ENCODE measurements at places on chromosomes 3 and 15.

DNA sequence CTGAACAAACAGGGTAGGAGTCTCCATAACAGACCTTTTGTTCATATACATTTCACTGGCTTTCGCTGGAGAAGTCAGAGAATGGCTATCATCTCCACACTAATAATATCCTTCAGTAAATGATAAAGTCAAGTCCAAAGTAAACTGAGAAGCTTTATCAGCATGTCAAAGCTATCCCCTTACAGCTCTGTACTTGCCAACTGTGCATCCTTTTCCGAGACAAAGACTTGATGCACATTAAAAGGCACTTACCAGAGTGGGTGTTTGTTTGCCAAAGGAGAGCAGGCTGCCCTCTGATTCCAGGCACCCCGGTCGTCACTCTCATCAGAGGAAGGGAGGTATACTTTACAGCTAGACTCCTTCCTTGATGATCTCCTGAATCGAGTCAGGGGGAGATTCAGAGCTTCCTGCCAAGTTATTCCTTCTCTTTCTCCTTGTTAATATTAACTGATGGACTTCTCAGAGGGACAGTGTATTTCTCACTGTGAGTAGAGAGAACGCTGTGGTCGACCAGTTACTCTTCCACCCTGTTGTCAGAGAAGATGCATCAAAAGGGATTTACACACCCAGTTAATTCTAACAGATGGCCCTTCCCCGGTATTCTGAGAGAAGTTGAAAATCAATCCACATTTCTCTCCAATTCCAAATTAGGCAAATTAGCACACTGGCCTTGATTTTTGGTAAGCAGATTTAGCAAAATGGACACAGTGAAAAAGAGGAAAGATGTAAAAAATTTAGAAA, 504.7 kb upstream of the NR2F2 start:
- no peak for DNase-seq

DNA sequence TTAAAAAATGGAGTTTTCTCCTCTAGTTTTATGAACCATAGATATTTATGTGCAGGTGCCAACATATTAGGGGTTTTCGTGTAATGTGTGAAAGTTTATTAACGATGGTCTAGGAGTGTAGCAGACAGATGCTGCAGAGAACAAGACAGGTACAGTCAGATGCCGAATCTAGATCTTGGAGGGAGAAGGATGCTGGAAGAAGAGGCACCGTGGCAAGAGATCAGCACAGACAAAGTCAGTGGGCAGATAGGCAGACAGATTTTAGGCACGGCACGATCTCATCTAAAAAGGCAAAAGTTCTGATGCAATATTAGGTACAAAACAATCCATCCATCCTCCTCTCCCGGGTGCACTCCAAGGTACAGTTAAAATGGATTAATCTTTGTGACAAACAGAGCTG, 161.6 kb downstream of the TIGIT start:
- DNase-seq: no peak

DNA sequence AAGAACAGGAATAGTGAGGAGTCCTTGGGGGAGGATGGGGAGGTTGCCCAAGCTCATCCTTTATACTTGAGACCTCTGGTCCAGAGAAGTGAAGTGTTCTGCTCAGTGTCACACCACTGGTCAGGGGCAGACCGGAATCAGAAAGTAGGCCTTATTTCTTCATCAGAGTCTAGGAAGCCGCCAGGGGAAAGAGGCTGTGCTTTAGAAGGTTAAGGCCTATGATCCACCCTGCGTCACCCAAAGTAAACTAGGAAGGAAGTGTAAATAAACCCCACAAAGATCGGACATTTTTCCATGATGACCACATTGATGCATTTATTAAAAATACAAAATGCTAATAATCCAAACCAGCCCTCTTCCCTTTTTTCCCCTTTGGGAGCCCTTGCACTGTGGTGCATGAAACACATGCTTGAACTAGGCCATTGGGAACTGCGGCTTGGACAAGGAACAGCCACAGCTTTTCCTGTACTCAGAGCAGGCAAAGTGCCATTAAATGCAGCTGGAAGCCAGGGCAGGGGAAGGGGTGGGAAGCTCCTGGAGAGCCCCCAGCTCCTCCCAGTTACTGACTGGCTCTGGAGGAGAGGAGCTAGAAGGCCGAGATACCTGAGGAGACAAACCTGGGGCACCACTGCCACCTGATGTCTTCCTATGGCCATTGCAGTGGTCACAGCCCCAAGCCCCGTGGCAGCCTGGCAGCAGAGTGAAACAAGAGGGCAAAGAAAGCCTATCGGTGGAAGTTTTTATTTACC, 37.0 kb downstream of the CDC25A start:
- peak; percentile 23 for DNase-seq

GRCh38 chr15:60413231-60413824, 15.5 kb upstream of the ANXA2 start:
- no peak for DNase-seq

GRCh38 chr3:49222002-49222401, 50.6 kb downstream of the KLHDC8B start:
- no peak for DNase-seq

DNA sequence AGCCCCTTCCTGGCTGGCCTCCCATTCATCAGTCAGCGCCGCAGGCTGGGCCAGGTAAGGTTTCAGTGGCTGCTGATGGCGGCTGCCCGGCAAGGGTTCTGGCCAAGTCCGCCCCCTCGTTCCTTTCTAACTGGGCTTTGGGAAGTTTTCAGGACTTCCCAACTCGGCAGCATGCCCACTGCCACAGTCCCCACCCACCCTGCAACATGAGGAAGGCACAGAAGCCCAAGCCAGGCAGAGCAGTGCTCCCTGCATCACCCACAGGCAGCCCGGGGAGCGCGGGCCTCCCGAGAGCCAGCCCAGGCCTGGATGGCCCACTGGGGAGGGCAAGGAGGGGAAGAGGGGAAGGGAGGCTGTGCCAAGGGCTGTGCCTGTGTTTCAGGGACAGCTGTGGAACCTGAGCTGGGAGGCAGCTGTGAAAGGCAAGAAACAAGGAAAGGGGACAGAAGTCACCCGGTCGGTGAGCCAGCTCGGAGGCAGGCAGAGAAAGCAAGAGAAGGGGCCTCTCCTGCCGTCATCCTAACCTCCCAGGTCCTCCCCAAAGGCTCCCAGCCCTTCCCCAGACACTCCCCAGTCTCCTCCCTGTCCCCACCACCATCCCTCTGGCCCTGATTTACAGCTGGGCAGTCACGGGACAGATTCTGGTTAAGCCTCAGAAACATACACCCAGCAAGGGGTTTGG, 73.9 kb downstream of the CPN2 start:
- DNase-seq: no peak

DNA sequence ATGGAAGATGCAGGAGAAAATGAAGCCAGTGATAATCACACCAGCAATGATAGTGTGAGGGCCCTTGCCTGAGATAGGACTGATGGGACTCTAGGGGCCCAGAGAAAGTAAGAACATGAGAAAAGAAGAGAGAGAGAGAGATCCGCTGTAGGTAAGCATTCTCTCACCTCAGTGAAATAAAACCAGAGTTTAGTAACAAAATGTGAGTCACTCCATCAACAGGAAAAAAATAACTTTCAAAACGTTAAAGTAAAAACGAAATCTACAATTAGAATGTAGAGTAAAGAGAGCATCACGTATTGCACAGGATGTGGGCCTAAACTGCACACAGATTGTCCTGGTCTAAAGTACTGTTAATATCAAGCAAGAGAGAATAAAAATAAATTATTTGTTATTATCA, 6.8 kb upstream of the PRSS50 start:
- DNase-seq: no peak

GRCh38 chr15:50907601-50908208, 778 bp upstream of the AP4E1 start:
- peak; percentile 44 for DNase-seq

DNA sequence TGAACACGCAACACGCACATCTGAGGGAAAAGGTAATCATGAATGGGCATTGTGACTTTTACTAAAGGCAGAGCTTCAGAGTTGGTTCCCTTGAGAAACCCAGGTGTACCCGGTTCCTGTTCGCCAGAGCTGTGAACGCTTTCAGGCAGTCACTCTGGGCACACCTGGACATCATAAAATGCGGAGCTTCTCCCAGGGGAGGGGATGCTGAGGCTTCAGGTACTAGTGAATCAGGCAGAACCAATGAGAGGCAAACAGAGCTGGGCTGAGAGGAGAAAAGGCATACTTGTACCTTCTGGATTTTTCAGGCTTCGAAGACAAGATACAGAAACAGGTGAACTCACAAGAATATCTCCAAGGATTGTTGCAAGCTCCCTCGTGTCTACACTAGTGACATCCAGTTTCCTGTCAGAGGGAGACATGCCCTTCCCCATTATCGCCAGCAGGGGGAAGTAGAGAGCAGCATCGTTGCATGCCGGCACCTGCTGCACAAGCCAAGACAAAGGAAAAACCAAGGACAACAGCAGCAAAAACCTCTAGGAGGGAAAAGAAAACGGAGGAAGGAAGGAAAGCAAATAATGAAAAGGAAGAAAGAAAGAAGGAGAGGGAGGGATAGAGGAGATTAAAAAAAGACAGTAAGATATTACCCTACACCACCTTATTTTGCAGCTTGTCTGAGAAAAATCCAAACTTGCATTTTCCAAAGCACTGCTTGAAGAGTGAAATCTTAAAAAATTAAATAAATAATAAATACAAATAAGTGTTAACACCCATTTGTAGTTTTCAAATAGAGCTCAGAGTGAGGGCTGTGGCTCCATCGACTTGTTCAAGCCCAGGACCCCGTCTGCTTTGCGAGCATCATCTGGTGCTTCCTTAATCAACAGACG, 2.0 kb downstream of the AHSG start:
- DNase-seq: peak; percentile 61

DNA sequence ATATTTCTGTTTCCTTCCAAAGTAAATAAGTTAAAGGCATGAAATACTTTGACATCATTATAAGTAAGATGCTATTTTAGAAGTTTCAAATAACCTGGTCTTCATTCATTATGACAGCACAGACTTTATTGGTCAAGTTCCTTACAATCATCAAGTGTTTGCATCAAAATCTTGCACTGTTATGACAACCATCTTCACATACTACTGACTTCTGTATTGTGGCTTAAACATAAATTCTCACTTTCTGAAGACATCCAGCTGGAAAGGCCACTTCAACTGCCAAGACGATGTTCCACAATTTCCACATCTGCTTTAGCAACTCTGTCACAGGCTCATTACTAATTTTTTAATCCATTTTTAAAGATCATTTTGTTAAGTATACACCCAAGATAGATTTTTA, 408.0 kb downstream of the MECOM start:
- DNase-seq: no peak

DNA sequence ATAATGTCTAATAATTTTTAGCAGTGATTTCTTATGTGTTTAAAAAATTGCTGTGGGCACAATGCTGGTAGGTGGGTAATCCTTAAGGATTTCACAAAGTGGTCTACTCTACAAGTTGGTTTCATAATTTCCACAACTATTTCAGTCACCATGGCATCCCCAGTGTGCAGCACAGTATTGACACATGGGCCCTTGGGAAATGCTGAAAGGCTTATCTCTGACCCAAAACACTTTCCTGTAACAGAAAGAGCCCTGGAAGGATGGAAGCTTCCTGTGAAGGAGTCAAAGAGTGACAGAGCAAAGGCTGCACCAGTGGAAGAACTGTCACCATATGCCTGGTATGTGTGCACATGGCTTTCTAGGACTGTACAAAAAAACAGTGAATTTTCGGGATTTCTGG, 153.7 kb downstream of the ANO10 start:
- DNase-seq: no peak

- DNase-seq: no peak
These were observed 312.3 kb downstream of the SATB1 start for GRCh38 chr3:18112674-18113375.

DNA sequence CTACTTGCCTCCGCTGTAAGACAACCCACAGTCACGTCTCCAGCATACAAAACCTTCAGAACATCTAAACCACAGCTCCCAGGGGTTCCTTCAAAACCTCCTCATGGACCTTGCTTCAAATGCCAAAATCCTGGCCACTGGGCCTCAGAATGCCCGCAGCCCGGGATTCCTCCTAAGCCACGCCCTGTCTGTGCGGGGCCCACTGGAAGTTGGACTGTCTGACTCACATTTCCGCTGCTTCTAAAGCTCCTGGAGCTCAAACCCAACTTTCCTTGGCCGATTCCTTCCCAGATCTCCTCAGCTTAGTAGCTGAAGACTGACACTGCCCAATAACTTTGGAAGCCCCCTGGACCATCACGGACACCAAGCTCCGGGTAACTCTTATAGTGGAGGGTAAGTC, 17.9 kb upstream of the OR5H6 start:
- no peak for DNase-seq

- DNase-seq: no peak
These were observed 5.7 kb upstream of the ARL14 start for GRCh38 chr3:160671231-160671630.

DNA sequence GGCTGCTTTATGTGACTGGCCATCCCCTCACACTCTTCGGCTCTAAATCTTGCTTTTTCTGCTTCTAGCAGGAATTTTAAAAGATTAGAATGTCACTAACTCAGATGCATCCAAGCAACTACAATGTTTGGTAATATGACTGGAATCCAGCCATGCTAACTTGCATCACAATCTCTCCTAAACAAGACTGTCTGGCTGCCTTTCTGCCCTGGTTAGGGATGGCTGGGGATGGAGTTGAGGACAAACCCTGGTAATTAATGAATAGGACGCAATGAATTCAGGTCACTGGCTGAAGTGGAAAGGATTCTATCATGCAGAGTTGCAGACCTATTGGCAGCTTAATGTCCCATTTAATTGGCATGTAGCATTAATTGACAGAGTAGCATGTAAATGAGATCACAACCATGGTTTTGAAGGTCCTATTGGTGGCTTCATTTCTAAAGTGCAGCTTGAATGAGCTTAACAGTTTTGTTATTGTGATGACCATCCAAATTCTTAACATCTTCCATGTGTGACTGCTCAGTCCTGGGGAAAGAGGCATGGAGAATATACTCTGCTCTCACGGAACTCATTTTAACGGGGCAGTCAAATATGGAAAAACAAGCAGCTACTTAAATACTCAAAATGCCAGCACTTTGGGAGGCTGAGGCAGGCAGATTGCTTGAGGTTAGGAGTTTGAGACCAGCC, 21.7 kb downstream of the NMNAT3 start:
- no peak for DNase-seq

All from effector CD4-positive, alpha-beta T cell (primary cell).